ENCODE measurements at places on chromosomes 5 and 9. TPM values are rescaled to one million over a fixed set of nuclear protein-coding genes. Genes with fewer than 3 reads are reported as not detected.

Gene PCA3
- not detected for polyA plus RNA-seq

Gene IER5L
- not detected for polyA plus RNA-seq

Gene ST6GALNAC4
- polyA plus RNA-seq: 23.7 TPM

Gene RORB
- polyA plus RNA-seq: not detected

Gene VLDLR
- not detected for polyA plus RNA-seq

Gene TMEM171
- polyA plus RNA-seq: not detected

Gene PCDHGA10
- polyA plus RNA-seq: not detected

Gene DDX4
- not detected for polyA plus RNA-seq

Gene TRPM3
- polyA plus RNA-seq: not detected

Gene SLC45A2
- polyA plus RNA-seq: not detected

Gene OR1L6
- polyA plus RNA-seq: not detected

Gene HRCT1
- polyA plus RNA-seq: not detected

Gene GKAP1
- polyA plus RNA-seq: 1.6 TPM

Gene PCDHGB3
- not detected for polyA plus RNA-seq

Gene NUTM2G
- polyA plus RNA-seq: not detected

Gene DMRTA1
- polyA plus RNA-seq: not detected

Gene NIM1K
- 0.16 TPM for polyA plus RNA-seq

Gene PCDHA8
- polyA plus RNA-seq: not detected

Gene PCDHB16
- polyA plus RNA-seq: not detected

Gene SPINK4
- not detected for polyA plus RNA-seq

Gene NME5
- not detected for polyA plus RNA-seq

Gene LCN15
- not detected for polyA plus RNA-seq

Gene PCDHB4
- polyA plus RNA-seq: not detected

Gene MEF2C
- polyA plus RNA-seq: 1.7 TPM

Gene PCDHA7
- not detected for polyA plus RNA-seq

Gene HAPLN1
- polyA plus RNA-seq: not detected

Gene PTPRD
- polyA plus RNA-seq: not detected

Gene DNAJC21
- 15.0 TPM for polyA plus RNA-seq

Gene PCDHB11
- not detected for polyA plus RNA-seq

Gene GRM6
- not detected for polyA plus RNA-seq

Gene SARDH
- polyA plus RNA-seq: 9.7 TPM

Gene ADGRD2
- not detected for polyA plus RNA-seq

Gene SAPCD2
- 0.09 TPM for polyA plus RNA-seq

Gene ADGRV1
- not detected for polyA plus RNA-seq

Gene HTR4
- polyA plus RNA-seq: not detected

Gene FAM219A
- polyA plus RNA-seq: 0.70 TPM

Gene ARID3C
- polyA plus RNA-seq: not detected

Gene FAXDC2
- polyA plus RNA-seq: not detected

Gene NDFIP1
- polyA plus RNA-seq: 76.6 TPM

Gene CLTA
- 152 TPM for polyA plus RNA-seq

Gene RECK
- 6.1 TPM for polyA plus RNA-seq

Gene TLR4
- not detected for polyA plus RNA-seq

Gene CRHBP
- polyA plus RNA-seq: not detected

Gene PCDHB6
- polyA plus RNA-seq: not detected

Gene SLC6A19
- not detected for polyA plus RNA-seq

Gene ACOT12
- polyA plus RNA-seq: not detected

Gene PCDHB10
- not detected for polyA plus RNA-seq

Gene CATSPER3
- 0.43 TPM for polyA plus RNA-seq
